ENCODE measurements at places on chromosomes 1 and 21.

DNA sequence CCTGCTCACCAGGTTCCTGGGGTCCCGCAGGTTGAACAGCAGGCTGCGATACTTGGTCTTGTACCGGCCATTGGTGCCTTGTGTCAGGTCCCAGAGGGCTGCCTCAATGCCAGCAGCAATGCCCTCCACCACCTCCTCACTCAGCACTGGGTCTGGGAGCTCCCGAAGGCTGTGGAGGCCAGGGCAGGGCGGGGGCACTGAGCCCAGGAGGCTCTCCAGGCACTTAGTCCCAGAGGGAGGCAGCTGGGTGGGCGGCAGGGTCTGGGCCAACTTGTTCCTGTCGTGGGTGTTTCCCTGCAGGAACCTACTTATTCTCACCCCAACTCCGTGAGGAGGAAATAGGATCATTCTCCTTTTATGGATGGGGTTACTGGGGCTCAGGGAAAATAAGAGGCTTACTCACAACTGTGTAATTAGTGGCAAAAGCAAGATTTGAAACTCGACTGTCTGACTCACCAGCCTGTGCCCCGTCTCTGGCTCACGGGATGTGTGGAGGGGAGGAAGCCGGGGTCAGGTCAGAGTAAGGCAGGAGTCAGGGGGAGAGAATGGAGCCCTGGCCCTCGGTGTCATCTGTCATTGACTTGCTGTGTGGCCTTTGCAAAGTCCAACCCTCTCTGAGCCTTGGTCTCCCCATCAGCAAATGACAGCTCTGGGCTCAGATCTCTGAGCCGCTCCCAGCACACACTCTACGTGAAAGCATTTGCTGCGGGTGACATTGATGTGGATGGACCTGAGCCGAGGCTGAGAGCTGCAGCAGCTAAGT, 17.2 kb downstream of the SPOCD1 start:
- DNase-seq, result no peak

- no peak for DNase-seq
Observed at GRCh38 chr1:169202791-169203665, 96.5 kb downstream of the ATP1B1 start.

- no peak for DNase-seq
Observed at GRCh38 chr1:156488566-156489165, 11.9 kb downstream of the MEF2D start.

- peak; percentile 62 for DNase-seq
Observed at GRCh38 chr1:113811156-113811887, 954 bp downstream of the RSBN1 start.

DNA sequence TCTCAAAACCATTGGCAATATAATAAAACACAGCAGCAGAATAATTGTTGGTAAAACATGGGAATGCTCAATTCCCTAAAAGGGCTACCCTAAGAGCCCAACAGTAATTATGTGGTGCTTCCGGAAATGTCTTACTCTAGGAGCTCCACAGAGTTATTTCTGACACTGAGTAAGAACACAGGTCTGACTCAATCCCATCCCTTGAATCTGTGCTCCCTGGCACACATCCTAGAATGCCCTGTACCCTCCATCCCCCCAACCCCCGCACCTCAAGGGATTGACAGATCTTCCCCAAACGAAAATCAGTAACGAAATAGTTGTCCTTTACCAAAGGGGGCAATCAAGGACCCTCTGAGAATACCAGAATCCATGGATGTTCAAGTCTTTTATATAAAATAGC, 71.9 kb downstream of the SMYD2 start:
- DNase-seq, result no peak

DNA sequence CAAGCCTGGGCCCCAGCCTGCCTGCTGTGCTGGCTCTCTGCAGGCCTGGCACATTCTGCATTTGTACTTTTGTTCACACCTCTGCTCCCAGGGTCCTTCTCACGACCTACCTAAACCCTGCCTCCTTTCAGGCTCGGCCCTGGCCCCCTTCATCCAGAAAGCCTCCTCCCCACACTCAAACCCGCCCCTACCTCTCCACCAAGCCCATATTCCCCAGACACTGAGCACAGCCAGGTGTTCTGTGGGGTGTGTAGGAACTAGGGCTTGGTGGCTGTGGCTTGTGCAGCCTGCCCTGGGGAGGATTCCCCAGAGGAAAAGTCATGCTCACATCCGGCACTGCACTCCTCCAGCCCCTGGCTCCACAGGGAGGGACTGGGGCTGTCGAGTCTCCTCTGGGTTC, 8.2 kb upstream of the MIXL1 start:
- DNase-seq, result no peak

- peak; percentile 26 for DNase-seq
Observed at GRCh38 chr1:248906753-248907661, 972 bp downstream of the PGBD2 start.

DNA sequence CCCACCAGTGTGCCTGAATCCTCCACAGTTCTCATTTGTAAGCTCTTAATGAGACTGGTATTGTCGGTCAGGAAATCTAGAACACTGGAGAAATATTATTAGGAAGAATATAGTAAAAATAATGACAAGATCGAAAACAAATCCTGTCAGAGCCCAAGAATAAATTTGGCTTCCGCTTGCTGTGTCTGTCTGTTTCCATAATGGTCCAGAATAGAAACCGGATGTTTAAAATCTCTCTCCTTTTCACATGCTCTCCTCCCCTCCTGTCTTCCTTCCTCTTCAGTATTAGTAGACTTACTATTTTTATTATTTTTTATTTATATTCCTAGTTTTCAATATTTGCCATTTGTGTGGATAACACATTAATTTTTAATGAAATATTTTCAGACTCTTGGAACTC, 187.7 kb downstream of the SDCCAG8 start:
- no peak for DNase-seq

DNA sequence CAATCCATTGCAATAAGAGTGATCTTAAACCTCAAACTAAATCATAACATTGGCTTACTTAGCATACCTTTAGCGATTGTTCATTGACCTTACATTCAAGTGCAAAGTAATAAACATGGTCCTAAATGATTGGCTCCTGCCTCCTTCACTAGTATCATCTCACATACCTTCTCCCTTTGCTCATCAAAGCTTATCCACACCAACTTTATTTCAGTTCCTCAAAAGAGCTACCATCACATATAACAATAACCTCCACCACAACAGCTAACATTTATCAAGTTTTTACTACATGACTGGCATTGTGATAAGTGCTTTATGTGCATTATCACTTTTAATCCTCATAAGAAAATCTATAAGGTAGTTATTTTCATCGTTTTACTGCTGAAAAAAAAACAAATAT, 198.8 kb downstream of the COL24A1 start:
- DNase-seq, result no peak
